ENCODE measurements at places on chromosomes 1 and 21. TPM values are rescaled to one million over a fixed set of nuclear protein-coding genes. Genes with fewer than 3 reads are reported as not detected.

BCL10 gene
- total RNA-seq: 80.7 TPM

CYYR1 gene
- 5.5 TPM for total RNA-seq

DNA sequence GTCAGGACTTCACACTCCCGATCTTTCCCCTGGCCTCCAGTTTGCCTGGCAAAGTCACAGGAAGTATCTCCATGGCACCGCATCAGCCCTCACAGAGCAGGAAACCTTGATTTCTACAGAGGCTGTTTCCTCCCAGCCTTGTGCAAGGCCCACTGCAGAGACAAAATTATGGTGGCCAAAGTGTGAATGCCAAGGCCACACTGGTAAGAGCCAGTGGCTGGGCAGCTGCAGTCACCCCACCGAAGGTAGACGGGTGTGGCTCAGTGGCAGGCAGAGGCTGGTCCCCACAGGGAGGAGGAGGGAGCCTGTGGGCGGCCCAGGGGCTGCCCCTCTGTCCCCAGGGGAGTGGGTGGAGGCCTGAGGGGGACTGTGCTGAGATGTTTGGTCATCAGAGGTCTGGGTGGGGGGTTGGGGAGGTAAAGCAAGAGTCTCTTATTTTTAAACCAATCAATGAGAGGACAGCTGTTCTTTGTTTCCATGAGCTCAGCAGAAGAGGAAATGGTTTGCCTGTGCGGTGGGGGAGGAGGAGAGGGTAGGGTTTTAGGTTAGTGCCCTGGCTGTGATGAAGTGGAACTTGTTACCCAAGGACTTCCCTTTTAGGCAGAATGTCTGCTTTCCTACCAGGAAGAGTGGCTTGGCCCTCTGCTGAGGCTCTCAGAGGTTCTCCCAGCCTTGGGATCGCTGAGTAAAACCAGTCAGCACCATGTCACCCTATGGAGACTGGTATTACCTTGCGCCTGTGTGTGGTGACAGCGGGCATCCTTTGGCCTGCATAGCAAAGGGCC lies 18.0 kb upstream of the BTG2 start:
- peaks cover 49% of the 10 kb centered on the region for H3K4me1 ChIP-seq
- H3K36me3 ChIP-seq: no peaks in the 10 kb centered on the region
- peak; percentile 84 for DNase-seq
- H3K4me3 ChIP-seq: no peak overlapping the region
- H3K27ac ChIP-seq: peak overlapping the region; percentile 98

OR2T33 gene
- not detected for total RNA-seq

CATSPER4 gene
- total RNA-seq: not detected

DNA sequence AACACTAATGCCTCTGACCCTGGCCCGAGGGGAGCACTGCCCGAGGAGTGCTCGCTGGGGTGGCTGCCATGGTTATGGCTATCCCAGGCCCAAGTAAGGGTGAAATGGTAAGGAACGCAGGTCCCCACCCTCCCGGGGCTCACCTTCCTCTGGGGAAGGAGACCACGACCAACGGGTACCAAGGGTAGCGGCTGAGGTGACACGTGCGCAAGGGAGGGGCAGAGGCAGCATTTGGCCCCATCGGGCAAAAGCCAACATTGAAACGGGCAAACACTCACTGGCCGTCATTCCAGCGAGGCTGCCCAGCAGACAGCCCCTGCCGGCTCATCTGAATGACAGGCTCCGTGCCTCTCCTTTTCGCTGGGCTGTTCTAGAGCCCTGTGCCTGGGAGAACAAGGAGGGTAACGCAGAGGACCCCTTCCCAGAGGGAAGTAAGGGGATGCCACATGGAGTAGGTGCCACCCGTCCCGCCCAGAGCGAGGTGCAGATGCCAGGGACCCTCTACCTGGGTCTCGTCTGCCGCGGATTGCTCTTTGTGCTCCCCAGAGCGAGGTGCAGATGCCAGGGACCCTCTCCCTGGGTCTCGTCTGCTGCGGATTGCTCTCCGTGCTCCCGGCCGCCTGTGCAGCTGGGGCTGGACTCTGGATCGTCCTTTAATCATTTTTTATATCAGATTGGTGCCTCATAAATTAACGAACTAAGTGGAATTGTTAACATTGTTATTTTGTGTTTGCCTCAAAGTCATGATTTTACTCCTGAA lies 16.2 kb downstream of the ACTRT2 start:
- no peak overlapping the region for H3K4me3 ChIP-seq
- DNase-seq: no peak

RGS1 gene
- total RNA-seq: 21.3 TPM

AMY2A gene
- 1.4 TPM for total RNA-seq

DNA sequence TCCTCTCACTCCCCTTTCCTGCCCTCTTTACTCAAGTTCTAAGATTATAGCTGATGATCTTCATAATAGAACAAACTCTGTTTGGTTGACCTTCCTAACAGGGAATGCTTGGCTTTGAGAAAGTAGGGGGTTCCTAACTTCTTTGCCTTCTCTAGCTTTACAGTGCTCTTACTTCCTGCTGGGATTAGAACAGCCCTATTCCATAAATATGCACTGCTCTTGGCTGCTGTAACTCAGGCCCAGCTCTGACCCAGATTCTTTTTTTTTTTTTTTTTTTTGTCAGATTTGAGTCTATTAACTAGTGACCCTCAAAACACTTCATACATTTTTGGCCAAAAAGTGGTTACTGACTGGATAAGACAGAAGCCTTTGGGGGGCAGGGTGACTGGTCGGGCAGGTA lies 39.4 kb upstream of the PIGV start:
- H3K27me3 ChIP-seq: no peaks in the 10 kb centered on the region
- no peak overlapping the region for H3K27ac ChIP-seq
- DNase-seq: no peak
- peaks cover 4% of the 10 kb centered on the region for H3K36me3 ChIP-seq
- no peaks in the 10 kb centered on the region for H3K4me1 ChIP-seq

MYOC gene
- total RNA-seq: 0.62 TPM

ALPL gene
- total RNA-seq: 1.7 TPM

GRCh38 chr1:176609556-176610408 lies 146.8 kb downstream of the PAPPA2 start:
- H3K4me1 ChIP-seq: no peaks in the 10 kb centered on the region
- H3K27me3 ChIP-seq: no peaks in the 10 kb centered on the region
- no peak for DNase-seq
- H3K36me3 ChIP-seq: no peaks in the 10 kb centered on the region

DNA sequence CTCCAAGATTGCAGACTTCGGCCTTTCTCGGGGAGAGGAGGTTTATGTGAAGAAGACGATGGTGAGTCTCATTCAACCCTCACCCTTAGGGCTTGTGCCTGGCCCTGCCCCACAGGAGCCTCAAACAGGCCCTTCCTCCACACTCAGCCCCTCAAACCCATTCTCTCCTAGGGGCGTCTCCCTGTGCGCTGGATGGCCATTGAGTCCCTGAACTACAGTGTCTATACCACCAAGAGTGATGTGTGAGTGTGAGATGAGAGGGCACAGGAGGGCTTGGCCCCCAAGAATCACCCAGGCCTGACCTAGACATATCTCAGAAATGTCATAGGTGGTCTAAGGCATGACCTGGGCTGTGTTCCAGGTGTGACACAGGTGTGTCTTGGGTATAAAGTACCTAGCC lies 18.3 kb upstream of the MPL start:
- no peaks in the 10 kb centered on the region for H3K36me3 ChIP-seq
- no peak overlapping the region for H3K27ac ChIP-seq
- H3K4me1 ChIP-seq: no peaks in the 10 kb centered on the region
- no peak for DNase-seq
- H3K27me3 ChIP-seq: no peaks in the 10 kb centered on the region
- no peak overlapping the region for H3K4me3 ChIP-seq

IGSF9 gene
- total RNA-seq: 14.1 TPM

PLPP3 gene
- 18.6 TPM for total RNA-seq

- no peak overlapping the region for H3K4me3 ChIP-seq
- no peak overlapping the region for H3K27ac ChIP-seq
- no peaks in the 10 kb centered on the region for H3K27me3 ChIP-seq
Measured at GRCh38 chr1:42476605-42477004, 13.5 kb downstream of the CCDC30 start.

DNA sequence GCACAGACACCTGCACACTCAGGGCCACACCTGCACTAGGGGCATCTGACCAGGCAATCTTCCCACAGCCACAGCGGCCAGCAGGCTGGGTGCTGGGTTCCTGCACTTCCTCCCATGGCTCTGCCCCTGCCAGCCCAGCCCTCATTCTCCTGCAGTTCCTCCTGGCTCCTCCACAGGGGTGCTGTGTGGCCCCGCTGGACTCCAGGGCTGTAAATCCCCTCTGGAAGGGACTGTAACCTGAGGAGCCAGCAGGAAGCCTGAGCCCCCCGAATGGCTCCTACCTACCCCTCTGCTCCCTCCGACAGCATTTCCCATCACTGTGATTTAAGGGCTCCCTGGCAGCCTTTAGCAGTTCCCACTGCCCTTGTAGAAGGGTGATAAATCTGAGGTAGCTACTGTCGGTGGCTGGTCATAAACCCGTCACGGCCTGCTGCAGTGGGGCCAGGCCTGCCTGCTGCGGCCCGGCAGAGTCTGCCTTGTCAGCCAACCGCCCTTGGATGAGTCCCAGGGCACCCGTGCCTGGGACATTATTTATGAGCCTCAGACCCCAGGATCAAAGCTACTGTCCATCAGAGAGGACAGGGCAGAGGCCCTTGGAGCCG lies 8.8 kb downstream of the UBL4B start:
- H3K27me3 ChIP-seq: no peaks in the 10 kb centered on the region
- H3K36me3 ChIP-seq: no peaks in the 10 kb centered on the region
- no peak overlapping the region for H3K4me3 ChIP-seq
- DNase-seq: no peak

C1orf146 gene
- not detected for total RNA-seq

GRCh38 chr1:13228343-13228781 lies 2.4 kb upstream of the PRAMEF18 start:
- no peaks in the 10 kb centered on the region for H3K27me3 ChIP-seq
- H3K4me1 ChIP-seq: no peaks in the 10 kb centered on the region
- no peaks in the 10 kb centered on the region for H3K36me3 ChIP-seq
- H3K27ac ChIP-seq: no peak overlapping the region

- no peak overlapping the region for H3K4me3 ChIP-seq
- H3K36me3 ChIP-seq: no peaks in the 10 kb centered on the region
- no peaks in the 10 kb centered on the region for H3K27me3 ChIP-seq
- no peak overlapping the region for H3K27ac ChIP-seq
- DNase-seq: no peak
- H3K4me1 ChIP-seq: no peaks in the 10 kb centered on the region
Measured at GRCh38 chr1:18580047-18580446, 50.6 kb upstream of the PAX7 start.

- peaks cover 6% of the 10 kb centered on the region for H3K4me1 ChIP-seq
- no peak for DNase-seq
- H3K27ac ChIP-seq: no peak overlapping the region
- H3K36me3 ChIP-seq: no peaks in the 10 kb centered on the region
- H3K27me3 ChIP-seq: no peaks in the 10 kb centered on the region
Measured at GRCh38 chr1:84345220-84345619, 43.7 kb downstream of the SAMD13 start.

MNDA gene
- 0.37 TPM for total RNA-seq

- no peak overlapping the region for H3K27ac ChIP-seq
- H3K36me3 ChIP-seq: no peaks in the 10 kb centered on the region
- no peak overlapping the region for H3K4me3 ChIP-seq
- H3K27me3 ChIP-seq: no peaks in the 10 kb centered on the region
Measured at GRCh38 chr1:10504249-10504648, 29.5 kb downstream of the PEX14 start.

- H3K27ac ChIP-seq: no peak overlapping the region
- H3K36me3 ChIP-seq: no peaks in the 10 kb centered on the region
- H3K27me3 ChIP-seq: no peaks in the 10 kb centered on the region
- peak overlapping the region; percentile 71 for H3K4me3 ChIP-seq
Measured at GRCh38 chr1:239388578-239388977, 2.2 kb downstream of the CHRM3 start.

KRTAP7-1 gene
- total RNA-seq: not detected

DNA sequence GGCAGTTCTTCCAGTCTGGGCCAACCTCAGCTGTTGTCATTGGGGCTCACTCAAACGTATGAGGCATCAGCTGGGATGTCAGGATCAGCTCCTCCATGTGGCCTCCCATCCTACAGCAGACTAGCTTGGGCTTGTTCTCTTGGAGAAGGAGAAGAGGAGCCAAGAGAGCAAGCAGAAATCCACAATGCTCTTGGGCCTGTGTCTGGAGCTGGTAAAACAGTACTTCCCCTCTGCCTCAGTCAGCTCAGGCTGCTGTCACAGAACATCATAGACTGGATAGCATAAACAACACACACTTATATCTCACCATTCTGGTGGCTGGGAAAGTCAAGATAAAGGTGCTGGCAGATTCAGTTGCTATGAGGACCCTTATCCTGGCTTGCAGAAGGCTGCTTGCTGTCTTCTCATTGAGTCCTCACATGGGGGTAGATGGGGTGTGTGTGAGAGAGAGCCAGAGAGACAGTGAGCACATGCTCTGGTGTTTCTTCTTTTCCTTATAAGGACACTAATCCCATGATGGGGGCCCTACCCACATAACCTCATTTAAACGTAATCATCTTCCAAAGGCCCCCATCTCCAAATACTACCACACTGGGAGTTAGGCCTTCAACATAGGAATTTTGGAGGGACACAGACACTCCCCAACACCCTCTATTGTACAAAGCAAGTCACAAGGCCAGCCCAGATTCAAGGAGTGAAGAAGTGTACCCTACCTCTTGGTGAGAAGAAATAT lies 16.3 kb upstream of the DNAJC6 start:
- no peaks in the 10 kb centered on the region for H3K27me3 ChIP-seq
- no peak overlapping the region for H3K4me3 ChIP-seq
- no peak for DNase-seq

GRCh38 chr1:178959543-178960460 lies 65.9 kb upstream of the FAM20B start:
- no peak overlapping the region for H3K27ac ChIP-seq
- no peak overlapping the region for H3K4me3 ChIP-seq
- DNase-seq: no peak
- no peaks in the 10 kb centered on the region for H3K36me3 ChIP-seq
- H3K4me1 ChIP-seq: no peaks in the 10 kb centered on the region

DNA sequence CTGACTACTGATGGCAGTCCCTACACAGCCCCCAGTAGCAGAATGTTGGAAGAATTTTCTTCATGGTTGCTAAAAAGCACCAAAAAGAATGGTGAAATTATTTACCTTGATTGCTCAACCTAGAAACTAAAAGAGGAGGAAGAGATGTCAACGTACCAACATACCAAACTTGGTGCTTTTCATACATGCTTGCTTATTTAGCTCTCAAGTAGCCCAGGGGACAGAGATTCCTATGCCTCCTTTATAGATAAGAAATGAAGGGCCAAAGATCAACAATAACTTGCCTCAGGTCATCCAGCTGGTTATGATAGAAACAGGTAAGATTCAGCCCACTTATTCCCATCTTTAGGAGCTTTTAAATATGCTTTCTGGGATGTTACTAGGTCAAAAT lies 170.6 kb downstream of the PIGK start:
- H3K4me1 ChIP-seq: no peaks in the 10 kb centered on the region
- no peak overlapping the region for H3K4me3 ChIP-seq
- H3K36me3 ChIP-seq: no peaks in the 10 kb centered on the region
- no peak overlapping the region for H3K27ac ChIP-seq
- H3K27me3 ChIP-seq: no peaks in the 10 kb centered on the region
- no peak for DNase-seq

CDC42BPA gene
- total RNA-seq: 26.4 TPM

COL16A1 gene
- total RNA-seq: 9.0 TPM
